Glutamatergic neuron (in vitro differentiated cells): ENCODE measurements at places on chromosomes 7 and 10. TPM values are rescaled to one million over a fixed set of nuclear protein-coding genes. Genes with fewer than 3 reads are reported as not detected.

- no peaks in the 10 kb centered on the region for H3K27me3 ChIP-seq
- no peak overlapping the region for H3K27ac ChIP-seq
- H3K36me3 ChIP-seq, result no peaks in the 10 kb centered on the region
- no peak overlapping the region for H3K4me3 ChIP-seq
- no peak for DNase-seq
Observed at GRCh38 chr10:22750131-22750530, 35.8 kb upstream of the PIP4K2A start.

GRCh38 chr10:100468978-100469377 lies 6.2 kb downstream of the WNT8B start:
- H3K27ac ChIP-seq, result no peak overlapping the region
- no peaks in the 10 kb centered on the region for H3K36me3 ChIP-seq
- no peaks in the 10 kb centered on the region for H3K4me1 ChIP-seq
- no peak for DNase-seq

GRCh38 chr10:133081636-133082035 lies 6.1 kb upstream of the ADGRA1 start:
- H3K27me3 ChIP-seq, result peaks cover 7% of the 10 kb centered on the region
- DNase-seq, result no peak
- no peaks in the 10 kb centered on the region for H3K36me3 ChIP-seq
- H3K4me3 ChIP-seq, result no peak overlapping the region

SPDYE16 gene
- total RNA-seq, result 0.20 TPM

DNA sequence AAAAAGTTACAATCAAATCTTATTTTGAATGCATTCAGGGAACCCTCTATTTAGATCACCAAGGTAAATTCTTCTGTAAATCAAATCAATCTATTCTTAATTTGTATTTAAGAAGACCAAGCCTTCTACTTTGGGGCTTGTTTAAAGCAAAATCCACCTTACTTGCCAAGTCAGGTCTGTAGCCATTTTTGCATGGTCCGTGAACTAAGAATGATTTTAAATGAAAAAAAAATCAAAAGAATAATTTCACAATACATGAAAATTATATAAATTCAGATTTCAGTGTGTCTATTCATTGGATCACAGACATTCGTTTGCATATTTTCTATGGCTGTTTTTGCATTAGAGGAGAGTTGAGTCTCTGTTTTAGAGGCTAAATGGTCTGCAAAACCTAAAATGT lies 59.4 kb downstream of the SYPL1 start:
- peaks cover 5% of the 10 kb centered on the region for H3K4me1 ChIP-seq
- no peak for DNase-seq
- H3K36me3 ChIP-seq, result no peaks in the 10 kb centered on the region
- peaks cover 2% of the 10 kb centered on the region for H3K27me3 ChIP-seq

GRCh38 chr10:133088179-133088955 lies 643 bp downstream of the ADGRA1 start:
- H3K27me3 ChIP-seq, result peaks cover 5% of the 10 kb centered on the region
- peaks cover 13% of the 10 kb centered on the region for H3K4me1 ChIP-seq
- H3K4me3 ChIP-seq, result peak overlapping the region; percentile 52
- DNase-seq, result peak; percentile 75
- peaks cover 8% of the 10 kb centered on the region for H3K36me3 ChIP-seq
- no peak overlapping the region for H3K27ac ChIP-seq

DNA sequence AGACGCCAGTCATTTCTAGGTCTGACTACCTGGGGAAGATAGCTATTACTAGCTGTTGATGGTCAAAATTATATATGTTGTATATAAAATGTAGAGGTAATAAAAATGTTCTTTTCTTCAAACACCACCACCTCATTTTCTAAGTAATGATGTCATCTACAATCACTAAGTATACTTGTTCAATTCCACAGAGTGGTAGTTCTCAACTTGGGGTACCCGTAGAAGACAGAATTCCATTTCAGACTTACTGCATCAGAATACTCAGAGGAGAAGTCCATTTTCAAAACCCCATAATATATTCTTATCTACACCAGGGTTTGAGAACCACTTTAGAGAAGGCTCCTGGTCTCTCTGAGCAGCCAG lies 191.9 kb downstream of the PTN start:
- no peak overlapping the region for H3K27ac ChIP-seq
- H3K36me3 ChIP-seq, result no peaks in the 10 kb centered on the region
- no peak for DNase-seq

DNA sequence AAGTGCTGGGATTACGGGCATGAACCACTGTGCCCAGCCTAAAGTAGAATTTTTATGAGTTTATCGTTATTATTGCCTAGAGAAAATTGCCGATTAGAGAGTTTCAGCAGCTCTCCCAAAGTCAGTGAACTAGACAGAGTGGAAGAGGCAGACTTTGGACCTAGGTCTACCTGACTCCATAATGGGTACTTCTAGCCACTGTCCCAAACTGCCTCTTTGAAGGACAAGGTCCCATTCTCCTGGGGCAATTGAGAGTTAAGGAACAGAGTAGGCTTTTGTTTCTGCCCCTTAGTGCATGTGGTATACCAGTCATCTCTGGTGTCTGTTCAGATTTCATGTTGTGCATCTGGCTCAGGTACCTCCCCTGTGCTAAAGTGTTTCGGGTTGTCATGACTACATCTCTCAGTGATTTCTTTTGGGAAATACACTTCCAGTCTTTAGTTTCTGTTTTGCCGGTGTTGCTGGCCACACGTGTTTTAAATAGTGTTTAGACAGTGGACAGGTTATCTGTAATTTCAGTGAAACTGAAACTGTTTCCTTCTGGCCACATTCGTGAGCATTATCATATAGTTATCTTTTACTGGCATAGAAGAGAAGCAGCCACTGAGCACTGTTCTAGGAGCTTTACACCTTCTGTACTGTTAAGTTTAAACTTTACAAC lies 4.7 kb downstream of the TMEM236 start:
- no peaks in the 10 kb centered on the region for H3K4me1 ChIP-seq
- peaks cover 1% of the 10 kb centered on the region for H3K36me3 ChIP-seq
- H3K27me3 ChIP-seq, result peaks cover 1% of the 10 kb centered on the region
- H3K27ac ChIP-seq, result no peak overlapping the region
- H3K4me3 ChIP-seq, result no peak overlapping the region
- no peak for DNase-seq

ZNF365 gene
- 0.76 TPM for total RNA-seq

APBB1IP gene
- not detected for total RNA-seq

GRCh38 chr10:112091703-112092102 lies 91.9 kb downstream of the GPAM start:
- no peaks in the 10 kb centered on the region for H3K36me3 ChIP-seq
- H3K4me3 ChIP-seq, result no peak overlapping the region
- no peak for DNase-seq

DNA sequence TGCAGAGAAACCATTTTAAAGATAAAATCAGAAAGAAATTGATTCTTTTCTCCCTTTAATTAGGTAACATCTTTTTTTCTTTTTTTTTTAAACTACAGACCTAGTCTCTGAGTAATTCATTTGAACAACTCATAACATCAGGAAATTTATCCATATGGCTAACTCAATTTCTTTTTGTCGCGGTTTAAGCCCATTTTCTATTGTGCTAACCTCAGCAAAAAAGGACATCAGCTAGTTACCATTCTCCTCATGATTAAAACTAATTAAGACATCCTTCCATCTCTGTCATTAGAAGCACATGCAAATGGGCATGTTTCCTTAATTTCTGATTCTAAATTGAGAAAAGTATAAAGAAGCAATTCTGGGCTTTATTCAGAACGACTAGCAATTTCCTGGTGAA lies 57.8 kb downstream of the ANK3 start:
- H3K27me3 ChIP-seq, result peaks cover 5% of the 10 kb centered on the region
- no peak for DNase-seq
- H3K27ac ChIP-seq, result peak overlapping the region; percentile 88
- no peak overlapping the region for H3K4me3 ChIP-seq
- peaks cover 18% of the 10 kb centered on the region for H3K4me1 ChIP-seq

DNA sequence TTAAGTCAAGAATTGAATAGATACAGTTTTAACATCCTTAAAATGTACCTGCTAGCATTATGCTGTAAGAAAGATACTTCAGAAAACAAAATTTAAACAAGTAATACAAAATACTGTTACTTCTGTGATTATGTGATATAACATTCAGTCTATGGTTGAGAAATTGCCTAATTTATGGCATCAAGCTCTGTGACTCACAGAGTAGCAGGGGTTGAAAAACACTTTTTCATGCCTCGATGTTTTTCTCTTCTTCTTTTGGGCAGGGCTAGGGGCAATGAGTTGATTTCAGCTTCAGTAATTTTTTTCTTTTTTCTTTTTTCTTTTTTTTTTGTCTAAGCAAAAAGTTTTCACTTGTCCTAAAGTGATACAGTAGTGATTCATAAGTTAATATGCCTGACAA lies 209.2 kb downstream of the MBL2 start:
- no peaks in the 10 kb centered on the region for H3K4me1 ChIP-seq
- H3K27me3 ChIP-seq, result peaks cover 2% of the 10 kb centered on the region
- H3K36me3 ChIP-seq, result no peaks in the 10 kb centered on the region

GRCh38 chr10:79243181-79244067 lies 103.8 kb upstream of the PPIF start:
- H3K27ac ChIP-seq, result peak overlapping the region; percentile 92
- peaks cover 51% of the 10 kb centered on the region for H3K27me3 ChIP-seq
- H3K4me1 ChIP-seq, result peaks cover 64% of the 10 kb centered on the region
- peaks cover 10% of the 10 kb centered on the region for H3K36me3 ChIP-seq
- DNase-seq, result peak; percentile 88

OR2A42 gene
- not detected for total RNA-seq

MAP3K8 gene
- 1.7 TPM for total RNA-seq

ELMO1 gene
- total RNA-seq, result 5.5 TPM

ZNF32 gene
- total RNA-seq, result 32.1 TPM

ASAH2 gene
- total RNA-seq, result 11.3 TPM

DNA sequence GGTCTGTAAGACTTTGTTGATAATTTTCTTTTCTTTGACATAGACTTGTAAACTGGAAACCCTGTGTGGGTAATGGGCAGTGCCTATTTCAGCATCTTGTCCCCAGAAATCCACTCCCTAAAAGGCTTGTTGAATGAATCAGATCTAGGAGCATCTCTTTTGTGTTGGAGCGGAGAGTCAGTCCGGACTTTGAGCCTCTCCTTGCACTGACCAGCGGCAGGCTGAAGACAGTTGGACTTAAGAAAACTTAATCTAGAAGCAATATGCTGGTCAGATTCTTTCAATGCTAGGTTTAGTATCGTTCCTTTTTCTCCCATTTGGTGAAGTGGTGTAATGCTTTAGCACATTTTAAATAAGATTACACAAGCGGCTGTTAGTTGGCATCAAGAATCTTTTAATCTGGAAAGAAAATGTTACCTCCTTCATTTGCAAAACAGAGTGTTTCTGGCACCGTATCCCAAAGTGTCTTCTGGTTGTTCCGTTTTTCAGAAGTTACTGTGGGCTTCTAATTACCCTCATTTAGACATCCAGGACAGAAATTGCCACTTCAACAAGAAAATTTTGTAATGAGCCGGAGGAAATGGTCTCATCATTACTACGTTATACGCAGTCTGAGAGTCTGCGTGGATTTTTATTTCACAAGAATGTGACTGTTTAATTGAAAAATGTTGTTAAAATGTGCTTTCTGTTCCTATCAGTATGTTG lies 74.7 kb downstream of the CUX1 start:
- H3K27me3 ChIP-seq, result no peaks in the 10 kb centered on the region
- H3K27ac ChIP-seq, result no peak overlapping the region
- no peaks in the 10 kb centered on the region for H3K36me3 ChIP-seq
- peaks cover 29% of the 10 kb centered on the region for H3K4me1 ChIP-seq
- no peak overlapping the region for H3K4me3 ChIP-seq

GRCh38 chr10:76456197-76456596 lies 1024.8 kb downstream of the LRMDA start:
- H3K4me1 ChIP-seq, result no peaks in the 10 kb centered on the region
- H3K36me3 ChIP-seq, result no peaks in the 10 kb centered on the region
- no peak overlapping the region for H3K4me3 ChIP-seq
- no peak overlapping the region for H3K27ac ChIP-seq

ANAPC16 gene
- 37.0 TPM for total RNA-seq

GRCh38 chr7:131109011-131109758 lies 218.5 kb upstream of the MKLN1 start:
- DNase-seq, result no peak
- H3K27me3 ChIP-seq, result peaks cover 7% of the 10 kb centered on the region
- H3K36me3 ChIP-seq, result peaks cover 2% of the 10 kb centered on the region
- H3K4me1 ChIP-seq, result peaks cover 13% of the 10 kb centered on the region
- peak overlapping the region; percentile 97 for H3K4me3 ChIP-seq
- peak overlapping the region; percentile 90 for H3K27ac ChIP-seq

GRCh38 chr7:121510302-121510701 lies 114.2 kb upstream of the FAM3C start:
- peaks cover 19% of the 10 kb centered on the region for H3K36me3 ChIP-seq
- H3K27ac ChIP-seq, result no peak overlapping the region
- DNase-seq, result no peak
- H3K4me3 ChIP-seq, result no peak overlapping the region
- H3K27me3 ChIP-seq, result no peaks in the 10 kb centered on the region

NANOS1 gene
- total RNA-seq, result 34.0 TPM

DNA sequence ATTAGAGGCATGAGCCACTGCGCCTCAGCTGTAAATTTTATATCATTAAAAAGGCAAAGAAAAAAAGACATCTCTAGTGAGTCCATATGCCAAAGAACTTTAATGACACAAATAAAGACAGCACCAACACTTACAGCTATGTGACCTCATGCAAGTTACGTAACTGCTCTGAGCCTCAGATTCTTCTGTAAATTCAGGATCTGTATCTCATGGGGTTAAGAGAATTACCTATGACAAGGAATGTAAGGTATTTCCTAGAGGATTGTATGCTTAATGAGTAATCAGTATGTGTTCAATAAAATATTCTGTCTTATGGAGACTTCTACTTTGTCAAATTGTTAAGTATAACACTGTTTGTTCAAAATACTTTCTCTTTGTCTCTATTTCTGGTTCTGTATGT lies 274.0 kb upstream of the GLI3 start:
- no peak overlapping the region for H3K27ac ChIP-seq
- DNase-seq, result no peak
- H3K4me3 ChIP-seq, result no peak overlapping the region
- H3K4me1 ChIP-seq, result no peaks in the 10 kb centered on the region
- H3K27me3 ChIP-seq, result no peaks in the 10 kb centered on the region

DNA sequence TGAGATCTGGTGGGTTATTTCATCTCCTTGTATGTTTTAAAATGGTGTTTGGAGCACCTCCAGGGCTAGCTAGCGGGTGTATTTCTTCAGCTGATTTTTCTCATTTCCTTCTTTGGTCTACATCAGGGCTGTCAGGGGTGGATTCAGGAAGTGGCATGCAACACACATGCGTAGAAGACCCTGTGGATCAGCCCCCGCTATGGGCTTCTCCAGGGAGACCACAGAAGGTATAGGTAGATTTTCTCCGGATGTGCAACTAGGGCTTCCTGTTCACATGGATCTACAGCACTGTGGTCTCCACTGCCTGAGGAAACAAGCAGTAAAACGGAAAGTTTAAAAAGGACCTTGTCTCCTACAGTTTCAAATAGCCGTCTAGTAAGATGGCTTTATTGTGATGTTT lies 10.4 kb downstream of the NUB1 start:
- peaks cover 3% of the 10 kb centered on the region for H3K27me3 ChIP-seq
- peaks cover 19% of the 10 kb centered on the region for H3K4me1 ChIP-seq
- no peak overlapping the region for H3K4me3 ChIP-seq
- H3K36me3 ChIP-seq, result no peaks in the 10 kb centered on the region
